Effector CD4-positive, alpha-beta T cell (primary cell): ENCODE measurements at places on chromosomes 13 and 19.

DNA sequence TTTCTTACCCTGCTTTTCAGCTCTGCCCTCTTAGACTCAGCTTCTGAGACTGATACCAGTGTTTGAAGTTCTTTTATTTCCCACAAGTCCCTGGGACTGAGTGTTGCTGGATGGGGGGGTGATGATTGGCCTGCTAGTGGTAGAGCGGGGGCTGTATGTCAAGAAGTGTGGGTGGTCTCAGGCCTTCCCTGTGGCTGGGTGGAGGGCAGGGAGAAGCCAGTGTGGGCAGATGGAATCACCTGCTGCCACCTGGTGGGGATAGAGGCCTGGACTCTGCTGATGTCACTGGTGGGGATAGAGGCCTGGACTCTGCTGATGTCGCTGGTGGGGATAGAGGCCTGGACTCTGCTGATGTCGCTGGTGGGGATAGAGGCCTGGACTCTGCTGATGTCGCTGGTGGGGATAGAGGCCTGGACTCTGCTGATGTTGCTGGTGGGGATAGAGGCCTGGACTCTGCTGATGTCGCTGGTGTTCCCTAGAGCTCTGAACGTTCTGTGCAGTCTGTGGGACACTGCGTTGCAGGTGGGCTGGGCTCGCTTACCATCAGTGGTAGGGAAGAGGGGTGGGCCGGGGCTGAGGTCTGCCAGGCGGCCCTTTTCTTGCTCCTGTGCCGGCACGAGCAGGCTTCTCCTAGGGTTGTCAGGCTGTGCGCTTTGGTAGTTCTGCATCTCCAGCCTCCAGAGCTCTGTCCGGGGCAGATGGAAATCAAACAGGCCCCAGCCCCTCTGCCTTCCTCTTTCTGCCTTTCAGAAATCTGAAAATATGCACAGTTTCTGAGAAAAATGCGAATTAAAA lies 101.3 kb downstream of the ARHGEF7 start:
- DNase-seq = peak; percentile 21

DNA sequence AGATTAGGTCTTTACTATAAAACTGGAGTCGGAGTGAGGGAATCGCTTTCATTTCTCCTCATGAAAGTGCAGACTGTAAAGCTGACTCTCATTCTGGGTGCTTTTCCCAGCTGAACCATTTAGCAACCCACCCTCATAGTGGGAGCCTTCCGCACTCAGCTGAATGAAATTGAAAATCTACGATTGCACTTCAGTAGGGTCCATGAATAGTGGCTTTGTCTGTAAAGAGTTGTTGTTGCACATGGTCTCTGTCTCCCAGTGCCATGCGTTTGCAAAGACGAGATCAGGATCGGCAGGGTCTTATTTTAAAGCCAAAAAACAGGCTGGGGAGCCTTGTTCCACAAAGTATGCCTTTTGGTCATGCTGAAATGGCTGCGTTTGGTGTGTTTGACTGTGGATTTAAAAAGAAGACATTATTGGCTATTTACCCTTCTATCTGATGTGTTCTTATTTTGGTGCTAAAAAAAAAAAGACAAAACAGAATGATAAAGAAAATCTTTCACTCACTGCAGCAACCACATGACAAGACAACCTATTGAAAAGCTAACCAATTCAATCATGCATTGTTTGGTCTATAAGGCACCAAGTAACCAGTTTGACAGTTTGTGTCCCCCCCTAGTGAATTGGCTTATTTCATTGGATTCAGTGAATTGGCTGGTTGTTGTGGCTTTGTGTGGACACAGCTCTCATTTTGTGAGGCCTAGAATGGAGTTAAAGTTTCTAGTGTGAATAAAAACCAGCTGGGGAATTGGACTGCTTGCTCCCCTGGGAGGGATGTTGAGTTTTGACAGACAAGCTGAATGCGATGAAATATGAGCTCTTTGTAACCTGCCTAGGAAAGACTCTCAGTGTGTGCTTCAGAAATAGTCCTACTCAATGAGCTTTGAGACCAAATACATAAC lies 65.6 kb downstream of the ARHGAP35 start:
- DNase-seq = no peak

DNA sequence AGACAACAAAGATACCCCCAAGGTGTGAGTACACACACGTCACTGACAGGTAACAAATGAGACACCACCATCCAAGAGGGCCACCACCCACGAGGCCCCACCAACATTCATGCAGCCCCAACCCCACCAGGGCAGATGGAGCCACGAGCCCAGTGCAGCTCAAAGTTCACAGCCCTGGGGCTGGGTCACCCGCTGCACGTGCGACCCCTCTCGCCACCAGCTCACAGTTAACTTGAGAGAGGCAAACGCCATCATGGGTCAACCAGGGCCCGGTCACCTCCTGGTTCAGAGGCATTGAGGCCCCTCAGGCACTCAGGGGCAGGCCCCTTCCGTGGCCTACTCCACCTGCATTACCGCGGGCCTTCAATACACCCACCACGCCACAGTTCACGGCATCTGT lies 49.8 kb downstream of the EPS15L1 start:
- no peak for DNase-seq

GRCh38 chr19:35006342-35006998 lies 6.3 kb downstream of the GRAMD1A start:
- DNase-seq = no peak

DNA sequence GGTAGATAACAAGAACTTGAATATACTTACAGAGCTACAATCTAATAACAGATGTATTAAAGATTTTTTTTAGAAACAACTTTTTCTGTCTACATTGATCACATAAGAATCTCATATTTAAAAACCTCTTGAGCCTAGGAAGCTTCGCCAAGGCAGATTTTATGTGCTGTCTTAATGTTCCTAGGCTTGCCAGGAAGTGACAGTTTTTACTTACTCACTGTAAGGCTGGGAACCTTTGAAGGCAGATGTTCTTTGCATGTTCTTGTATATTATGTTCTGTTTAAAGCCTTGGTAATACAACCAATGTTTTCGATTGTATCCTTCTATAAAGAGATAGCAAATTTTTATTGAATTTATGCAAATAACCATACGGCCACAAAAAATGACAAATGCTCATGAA lies 492.7 kb downstream of the GPC5 start:
- no peak for DNase-seq

GRCh38 chr13:79445968-79446645 lies 34.8 kb upstream of the NDFIP2 start:
- DNase-seq = no peak

GRCh38 chr13:95948656-95949055 lies 104.5 kb downstream of the UGGT2 start:
- DNase-seq = no peak

GRCh38 chr13:35983206-35983605 lies 148.0 kb downstream of the DCLK1 start:
- DNase-seq = no peak

- DNase-seq = no peak
Measured at GRCh38 chr13:96783511-96783910, 210.8 kb downstream of the OXGR1 start.

- no peak for DNase-seq
Measured at GRCh38 chr13:35648201-35648600, 171.7 kb upstream of the MAB21L1 start.

- DNase-seq = no peak
Measured at GRCh38 chr13:95793018-95793555, 116.1 kb downstream of the DNAJC3 start.
